ENCODE measurements at places on chromosomes 3 and 15.

DNA sequence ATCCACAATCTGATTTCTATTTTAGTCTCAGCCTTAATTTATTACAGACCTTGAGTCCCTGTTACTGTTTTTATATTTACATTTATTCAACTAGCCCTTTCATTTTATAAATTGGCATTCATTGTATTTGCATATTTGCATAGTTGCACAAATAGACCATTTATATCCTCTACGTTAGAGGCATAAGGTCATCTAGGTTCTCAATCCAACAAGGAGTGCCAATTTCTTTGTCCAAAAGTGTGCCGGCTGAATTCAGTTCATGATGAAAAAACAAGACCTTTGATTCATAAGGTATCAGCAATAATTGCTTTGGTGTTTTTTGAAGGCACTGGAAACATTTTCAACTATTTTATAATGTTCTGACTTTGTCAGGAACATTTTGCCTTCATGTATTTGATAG lies 33.9 kb upstream of the NANOGP8 start:
- peak; percentile 74 for DNase-seq

- no peak for DNase-seq
These were observed 20.4 kb upstream of the FAH start for GRCh38 chr15:80132382-80132781.

- DNase-seq: peak; percentile 77
These were observed 16.5 kb upstream of the MUSTN1 start for GRCh38 chr3:52851348-52851747.

GRCh38 chr3:178195824-178196223 lies 340.4 kb upstream of the KCNMB2 start:
- no peak for DNase-seq

DNA sequence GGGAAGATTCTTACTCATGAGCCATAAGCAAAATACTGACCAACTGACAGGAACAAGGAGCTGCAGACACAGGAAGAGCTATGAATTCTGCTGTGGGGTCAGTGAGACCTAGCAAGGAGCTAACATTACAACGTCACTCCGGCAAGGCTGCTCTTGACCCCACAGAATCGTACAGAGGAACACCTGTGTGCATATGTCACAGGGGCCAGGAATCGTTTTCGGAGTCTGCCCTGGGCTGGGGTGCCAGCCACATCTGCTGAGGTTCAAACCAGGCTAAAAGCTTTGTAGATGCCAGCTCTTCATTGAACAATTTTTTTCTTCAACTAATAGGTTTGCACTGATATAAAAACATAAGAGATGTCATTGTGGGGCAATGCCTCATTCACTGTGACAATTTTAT lies 82.6 kb downstream of the LRRK1 start:
- no peak for DNase-seq

DNA sequence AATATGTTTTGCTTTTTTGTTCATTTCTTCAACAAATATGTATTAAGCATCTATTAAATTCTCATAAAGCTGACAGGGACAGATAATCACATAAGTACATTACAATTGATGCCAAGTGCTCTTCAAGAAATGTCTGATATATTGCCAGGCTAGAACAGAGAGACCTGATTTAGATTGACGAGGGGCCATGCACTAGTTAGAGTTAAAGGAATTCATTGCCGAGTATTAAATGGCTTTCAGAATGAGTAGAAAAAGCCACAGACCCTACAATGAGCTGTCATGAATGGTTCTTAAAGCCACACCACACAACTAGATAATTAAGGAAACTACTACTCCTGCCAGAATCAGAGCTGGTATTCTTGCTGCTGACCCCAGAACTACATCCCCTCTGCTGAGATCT lies 250.2 kb upstream of the MME start:
- no peak for DNase-seq

GRCh38 chr15:78978601-78979179 lies 33.8 kb upstream of the CTSH start:
- peak; percentile 45 for DNase-seq

DNA sequence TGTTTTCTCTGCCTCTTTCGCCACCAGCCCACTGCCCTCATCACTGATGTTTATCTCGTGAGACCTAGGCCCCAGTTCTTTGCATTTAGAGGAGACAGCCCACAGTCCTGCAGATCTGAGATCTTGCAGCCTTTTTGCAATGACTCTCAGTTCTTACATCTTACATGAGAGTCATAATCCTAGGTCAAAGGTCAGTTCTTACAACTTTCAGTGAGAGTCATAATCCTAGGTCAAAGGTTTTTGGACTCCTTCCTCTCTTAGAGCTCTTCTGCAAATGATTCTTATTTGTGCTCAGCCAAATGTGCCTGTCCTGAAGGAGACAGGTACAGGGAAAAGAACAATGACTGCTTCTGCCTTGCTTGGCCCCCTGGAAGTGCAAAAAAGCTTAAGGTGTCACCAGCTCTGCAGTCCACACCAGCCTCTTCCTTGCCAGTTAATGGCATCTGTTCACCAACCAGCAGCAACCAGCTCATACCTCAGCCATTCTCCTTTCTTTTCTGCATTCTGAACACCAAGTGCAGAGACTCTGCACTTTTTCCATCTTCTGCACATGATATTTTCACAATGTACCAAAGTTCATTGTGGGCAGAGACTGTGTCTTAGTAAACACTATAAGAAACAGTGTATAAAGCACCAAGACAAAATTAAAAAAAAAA lies 67.1 kb downstream of the ABHD5 start:
- DNase-seq: no peak

DNA sequence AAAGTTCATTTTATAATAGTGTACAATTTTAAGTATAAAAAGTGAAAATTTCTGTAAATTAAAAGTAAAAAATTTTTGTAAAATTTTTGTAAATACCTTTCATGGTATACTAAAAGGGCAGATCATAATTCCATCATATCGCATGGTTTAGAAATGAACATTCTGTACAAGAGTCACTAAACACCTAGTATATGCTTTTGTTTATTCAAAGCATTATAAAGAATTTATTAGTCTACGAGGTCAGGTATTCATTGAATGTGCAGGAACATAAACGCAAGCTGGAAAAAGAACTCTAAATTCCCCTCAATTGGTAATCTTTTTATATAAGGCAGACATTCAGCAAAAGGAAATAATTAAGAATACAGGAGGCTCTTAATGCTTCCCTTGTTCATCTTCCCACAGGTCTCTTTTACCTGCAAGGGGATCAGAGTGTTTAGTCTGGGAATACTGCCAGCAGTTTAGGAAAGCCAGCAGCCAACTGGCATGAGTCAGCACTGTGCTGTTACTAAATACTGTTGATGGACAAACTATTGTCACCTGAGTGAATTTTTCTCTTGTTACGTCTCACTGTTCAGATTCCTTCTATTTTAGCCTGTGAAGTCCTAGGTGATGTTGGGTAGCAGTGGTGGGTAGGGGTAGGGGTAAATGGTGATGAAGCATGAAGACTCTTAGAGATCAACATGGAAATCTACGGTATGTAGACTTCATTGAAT lies 70.1 kb downstream of the UQCC5 start:
- DNase-seq: no peak

- no peak for DNase-seq
These were observed 643.7 kb upstream of the NAALADL2 start for GRCh38 chr3:174215456-174215855.

DNA sequence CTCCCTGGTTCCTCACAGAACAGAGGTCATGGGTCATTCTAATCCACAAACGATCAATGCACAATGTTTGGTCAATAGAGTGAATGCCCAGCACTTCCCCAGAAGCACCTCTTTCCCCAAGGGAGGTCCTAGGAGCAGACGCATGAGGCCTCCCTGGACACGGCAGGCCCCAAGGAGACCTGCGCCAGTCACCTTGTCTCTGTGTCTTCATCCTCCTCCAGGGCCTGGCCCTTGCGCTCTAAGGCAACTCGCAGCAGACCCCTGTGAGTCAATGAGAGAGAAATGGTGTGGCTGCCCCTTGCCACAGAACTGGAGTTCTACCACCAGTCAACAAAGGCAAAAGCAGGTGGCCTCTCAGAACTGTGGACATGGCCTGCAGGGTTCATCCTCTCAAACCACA lies 18.1 kb downstream of the ALS2CL start:
- no peak for DNase-seq

DNA sequence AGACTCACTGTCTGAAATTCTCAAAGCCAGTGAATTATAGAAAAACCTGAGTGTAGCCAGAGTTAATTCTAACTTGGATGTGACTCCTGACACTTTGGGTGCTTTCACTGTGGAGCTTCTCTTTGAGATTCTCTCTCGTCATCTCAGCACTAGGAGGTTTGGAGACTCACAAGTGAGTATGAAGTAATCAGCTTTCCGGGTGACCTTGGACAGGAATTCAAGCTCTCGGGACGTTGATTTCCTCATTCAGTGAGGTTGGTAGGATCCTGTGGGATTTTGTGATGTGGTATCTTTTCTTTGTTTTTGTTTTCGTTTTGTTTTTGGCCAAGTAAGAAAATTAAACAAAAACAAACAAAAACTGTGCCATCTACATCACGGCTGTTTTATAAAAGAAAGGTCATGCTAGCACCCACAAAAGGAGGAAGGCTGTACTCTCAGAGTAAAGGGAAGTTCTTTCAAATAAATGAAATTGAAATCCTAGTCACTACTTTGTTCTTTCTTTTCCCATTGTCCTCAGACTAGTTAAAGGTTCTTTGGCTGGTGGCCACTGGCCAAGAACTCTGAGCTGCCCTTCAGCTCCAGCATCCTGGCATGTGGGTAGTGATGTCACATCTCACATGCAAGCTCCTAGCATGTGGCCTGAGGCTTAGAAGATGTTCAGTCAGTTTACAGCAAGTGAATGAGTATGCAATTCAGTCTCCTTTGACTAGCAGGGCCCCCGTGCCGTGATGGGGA lies 263.3 kb upstream of the TPM1 start:
- no peak for DNase-seq

DNA sequence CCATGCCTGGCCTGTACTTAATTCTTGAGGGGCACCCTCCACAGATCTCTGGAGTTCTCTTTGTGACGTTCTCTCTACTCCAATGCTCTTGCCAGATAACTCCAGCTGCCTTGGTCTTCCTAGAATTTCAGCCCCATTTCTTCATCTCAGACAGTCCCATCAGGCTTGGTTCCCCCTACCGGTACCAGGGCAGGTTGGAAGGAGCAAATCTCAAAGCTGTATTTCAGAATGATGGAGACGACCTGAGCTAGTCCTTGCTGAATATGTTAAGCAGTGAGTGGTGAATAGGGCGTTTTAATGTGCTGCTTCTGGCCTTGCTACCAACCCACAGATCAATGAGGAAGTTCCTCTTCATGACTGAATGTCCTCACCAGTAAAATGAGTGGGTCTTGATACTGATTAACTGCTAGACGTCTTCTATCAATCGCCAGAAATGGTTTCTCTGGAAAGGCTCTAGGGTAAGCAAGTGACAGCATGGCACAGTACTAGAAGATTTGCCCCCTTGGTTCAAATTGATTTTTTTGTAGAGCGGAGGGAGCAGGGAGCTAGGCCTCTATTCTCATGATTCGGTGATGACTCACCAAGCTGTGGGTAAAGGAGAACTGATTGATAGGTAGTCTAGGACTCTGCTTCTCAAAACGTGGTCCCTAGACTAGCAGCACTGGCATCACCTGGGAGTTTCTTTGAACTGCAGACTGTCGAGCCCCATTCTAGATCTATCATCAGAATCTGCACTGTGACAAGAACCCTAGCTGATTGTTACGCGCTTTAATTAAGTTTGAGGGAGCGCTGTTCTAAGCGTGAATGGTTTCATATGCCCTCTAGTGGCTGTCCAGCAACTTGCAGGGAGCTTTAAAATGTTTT lies 67.8 kb downstream of the UBP1 start:
- DNase-seq: peak; percentile 72

- no peak for DNase-seq
These were observed 290.0 kb upstream of the THBS1 start for GRCh38 chr15:39290711-39291435.

DNA sequence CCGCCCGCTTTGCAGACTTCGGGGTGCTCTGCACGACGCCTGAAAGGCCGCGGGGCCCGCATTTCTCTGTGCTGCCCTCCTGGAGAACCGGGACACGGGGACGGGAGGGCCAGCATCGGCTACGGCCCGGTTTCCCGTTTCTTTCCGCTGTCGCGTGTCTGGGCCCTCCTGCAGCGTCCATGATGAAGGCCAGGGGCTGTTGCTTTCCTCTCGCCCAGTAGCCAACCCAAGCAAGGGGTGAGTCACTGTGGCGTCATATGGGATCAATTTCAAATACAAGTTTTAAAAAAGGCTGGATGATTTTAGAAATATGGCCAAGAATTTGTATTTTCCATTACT lies 435 bp downstream of the SLC35G2 start:
- peak; percentile 72 for DNase-seq

- DNase-seq: no peak
These were observed 264.4 kb upstream of the VEPH1 start for GRCh38 chr3:157767607-157768006.

DNA sequence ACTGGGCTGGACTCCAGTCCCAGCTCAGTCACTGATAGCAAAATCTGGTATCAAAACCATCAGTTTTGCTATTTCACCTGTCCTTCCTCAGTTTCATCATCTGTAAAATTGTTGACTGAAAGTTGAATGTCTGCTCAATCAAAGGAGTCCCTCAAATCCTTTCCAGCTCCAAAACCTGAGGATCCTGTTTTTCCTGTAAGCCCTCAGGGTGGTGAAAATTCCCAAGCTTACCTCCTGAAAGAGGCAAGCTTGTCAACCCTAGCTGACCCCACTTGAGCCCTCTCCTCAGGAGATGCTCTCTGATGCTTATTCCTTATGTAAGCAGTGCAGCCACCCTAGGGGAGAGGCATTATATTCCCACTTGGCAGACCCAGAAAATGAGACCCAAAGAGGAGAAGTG lies 82.6 kb downstream of the HMG20A start:
- peak; percentile 64 for DNase-seq

DNA sequence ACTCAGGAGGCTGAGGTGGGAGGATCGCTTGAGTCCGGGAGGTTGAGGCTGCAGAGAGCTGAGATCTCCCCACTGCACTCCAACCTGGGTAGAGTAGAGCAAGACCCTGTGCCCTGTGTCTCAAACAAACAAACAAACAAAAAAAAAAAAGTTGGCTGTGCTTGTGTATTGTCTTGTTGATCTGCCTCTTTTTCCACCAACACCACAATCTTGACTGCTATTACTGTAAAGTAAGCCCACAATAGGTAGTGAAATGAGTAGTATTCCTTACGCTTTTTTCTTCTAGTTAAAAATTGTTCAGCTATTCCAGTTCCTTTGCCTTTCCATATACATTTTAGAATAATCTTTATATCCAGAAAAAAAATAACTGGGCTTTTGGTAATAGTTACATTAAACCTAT lies 35.5 kb downstream of the PTH1R start:
- no peak for DNase-seq

- no peak for DNase-seq
These were observed 50.6 kb downstream of the SUMF1 start for GRCh38 chr3:4416427-4416945.

DNA sequence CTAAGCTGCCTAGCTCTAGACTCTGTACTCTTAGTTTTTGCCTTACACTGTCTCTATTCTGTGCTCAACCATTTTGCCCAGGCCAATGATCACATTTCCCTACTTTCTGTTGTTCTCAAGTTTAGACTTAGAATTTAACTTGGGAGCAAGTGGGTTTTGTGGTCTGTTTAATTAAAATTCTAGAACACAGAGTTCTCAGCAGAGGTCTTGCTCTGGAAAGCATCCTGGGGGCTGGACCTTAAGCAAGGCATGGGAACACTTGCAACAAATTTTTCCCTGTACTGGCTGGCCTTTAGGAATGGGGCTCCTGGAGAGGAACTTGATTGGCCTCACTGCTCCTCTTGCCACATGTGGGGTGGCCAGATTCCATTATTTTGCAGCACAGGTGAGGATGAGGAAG lies 236.3 kb upstream of the LRTM1 start:
- no peak for DNase-seq

- no peak for DNase-seq
These were observed 9.3 kb downstream of the ARL13B start for GRCh38 chr3:93989241-93989640.

- DNase-seq: no peak
These were observed 90.9 kb downstream of the MBNL1 start for GRCh38 chr3:152359385-152360248.

Data from NCI-H526 (cell line).